Tibial artery (tissue), 4 donors: ENCODE measurements at places on chromosomes 3 and 15.

- DNase-seq, result no peak
Measured at GRCh38 chr15:86556396-86557017, 476.8 kb downstream of the AGBL1 start.

GRCh38 chr15:68627476-68627875 is 48.7 kb downstream of the CORO2B start:
- no peak for DNase-seq

- DNase-seq, result no peak
Measured at GRCh38 chr15:67167091-67167490, 87.4 kb downstream of the AAGAB start.

DNA sequence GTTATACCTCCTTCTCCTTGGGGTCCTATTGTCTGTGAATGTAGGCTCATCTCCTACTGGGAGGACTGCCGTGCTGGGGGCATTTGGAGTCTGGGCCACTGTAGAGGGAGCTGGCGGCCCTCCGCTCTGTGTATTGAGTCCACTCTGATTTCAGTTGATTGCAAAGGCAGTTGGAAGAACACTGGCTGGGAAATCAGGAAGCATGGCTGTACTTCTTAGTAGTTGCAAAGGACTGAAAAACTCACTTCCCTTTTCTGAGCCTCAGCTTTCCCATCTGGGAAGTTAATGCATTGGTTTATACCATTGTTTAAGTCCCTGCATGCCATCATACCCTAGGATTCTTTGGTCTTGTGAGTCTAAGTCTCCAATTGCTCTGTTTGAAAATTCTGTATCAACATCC is 46.7 kb downstream of the TMED3 start:
- no peak for DNase-seq

GRCh38 chr15:25886498-25887140 is 23.5 kb upstream of the ATP10A start:
- peak; percentile 53 for DNase-seq

GRCh38 chr15:73374604-73375003 is 5.8 kb upstream of the HCN4 start:
- DNase-seq, result no peak

DNA sequence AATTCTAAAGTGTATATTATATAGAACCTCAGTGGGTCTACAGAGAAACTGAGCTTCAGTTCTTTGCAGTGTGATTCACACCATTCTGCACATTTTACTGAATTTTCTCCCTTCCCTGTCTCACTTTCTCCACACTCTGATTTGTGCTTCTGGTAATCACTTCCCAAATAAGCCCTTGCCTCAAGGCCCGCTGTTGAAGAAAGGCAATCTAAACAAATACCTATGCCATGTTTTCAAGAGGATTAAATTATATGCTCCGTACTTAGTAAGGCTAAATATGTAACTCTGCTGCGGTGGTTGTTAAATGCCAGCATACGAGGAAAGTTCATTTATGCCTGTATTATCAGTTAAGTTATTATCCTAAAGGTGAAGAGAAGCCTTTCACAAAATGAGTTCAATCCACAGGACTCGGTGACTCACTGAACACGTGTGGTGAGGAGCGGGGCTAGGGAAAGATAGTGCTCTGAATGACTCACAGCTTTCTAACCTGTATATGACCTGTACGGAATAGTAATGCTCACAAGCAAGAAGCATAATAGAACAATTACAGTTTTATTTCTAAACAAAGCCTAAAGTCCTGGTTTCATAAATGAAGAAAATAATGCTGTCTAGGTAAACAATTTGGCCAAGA is 25.1 kb downstream of the CNTN6 start:
- DNase-seq, result no peak

DNA sequence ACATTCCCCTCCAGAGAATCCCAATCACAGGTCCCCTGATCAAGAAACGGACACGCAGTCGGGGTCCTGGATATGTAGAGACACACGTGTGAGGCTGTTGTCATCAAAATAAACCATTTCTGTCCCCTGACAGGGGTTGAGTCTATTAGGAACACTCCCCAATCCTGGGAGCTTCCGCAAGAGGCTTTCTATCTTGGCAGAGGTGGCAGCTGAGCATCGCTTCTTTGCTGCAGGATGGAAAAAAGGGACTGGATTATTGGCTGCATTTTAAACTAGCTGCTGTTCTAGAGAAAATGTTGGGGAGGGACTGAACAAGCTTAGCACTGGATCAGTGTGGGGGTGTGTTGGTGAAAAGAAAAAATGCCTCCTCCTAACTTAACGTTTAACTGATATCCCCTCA is 2.5 kb upstream of the CNTN4 start:
- DNase-seq, result no peak

- DNase-seq, result no peak
Measured at GRCh38 chr15:53472883-53473282, 286.6 kb downstream of the WDR72 start.

DNA sequence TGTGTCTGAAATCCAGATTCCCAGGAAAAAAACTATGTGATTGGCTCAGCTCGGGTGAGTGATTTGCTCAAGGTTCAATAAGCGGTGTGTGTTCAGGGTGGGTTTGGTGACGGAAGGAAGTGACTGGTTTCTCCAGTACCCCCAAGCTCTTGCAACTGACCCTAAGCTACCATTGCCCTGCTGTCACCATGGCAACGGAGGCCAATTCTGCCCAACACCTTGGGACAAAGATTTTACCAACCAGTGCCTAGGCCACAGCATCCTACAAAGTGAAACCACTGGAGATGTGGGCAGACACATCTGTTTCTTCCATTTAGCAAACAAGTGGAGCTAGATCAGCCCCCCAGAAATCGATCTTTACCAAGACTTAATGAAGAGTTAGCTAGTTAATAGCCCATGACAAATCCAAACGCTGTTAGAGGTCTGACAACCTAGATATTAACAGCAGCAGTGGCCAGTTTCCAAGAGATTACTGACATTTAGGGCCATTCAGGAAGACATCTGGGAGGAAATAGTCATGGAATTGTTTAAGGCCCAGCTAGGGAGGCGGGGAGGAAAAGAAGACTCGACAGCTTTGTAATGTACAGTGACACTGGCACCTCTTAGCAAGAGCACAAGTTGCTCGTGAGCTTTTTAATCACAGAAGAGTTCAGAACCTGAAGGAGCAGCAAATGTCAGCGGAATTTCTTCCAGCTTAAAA is 195.9 kb downstream of the SLCO3A1 start:
- no peak for DNase-seq

DNA sequence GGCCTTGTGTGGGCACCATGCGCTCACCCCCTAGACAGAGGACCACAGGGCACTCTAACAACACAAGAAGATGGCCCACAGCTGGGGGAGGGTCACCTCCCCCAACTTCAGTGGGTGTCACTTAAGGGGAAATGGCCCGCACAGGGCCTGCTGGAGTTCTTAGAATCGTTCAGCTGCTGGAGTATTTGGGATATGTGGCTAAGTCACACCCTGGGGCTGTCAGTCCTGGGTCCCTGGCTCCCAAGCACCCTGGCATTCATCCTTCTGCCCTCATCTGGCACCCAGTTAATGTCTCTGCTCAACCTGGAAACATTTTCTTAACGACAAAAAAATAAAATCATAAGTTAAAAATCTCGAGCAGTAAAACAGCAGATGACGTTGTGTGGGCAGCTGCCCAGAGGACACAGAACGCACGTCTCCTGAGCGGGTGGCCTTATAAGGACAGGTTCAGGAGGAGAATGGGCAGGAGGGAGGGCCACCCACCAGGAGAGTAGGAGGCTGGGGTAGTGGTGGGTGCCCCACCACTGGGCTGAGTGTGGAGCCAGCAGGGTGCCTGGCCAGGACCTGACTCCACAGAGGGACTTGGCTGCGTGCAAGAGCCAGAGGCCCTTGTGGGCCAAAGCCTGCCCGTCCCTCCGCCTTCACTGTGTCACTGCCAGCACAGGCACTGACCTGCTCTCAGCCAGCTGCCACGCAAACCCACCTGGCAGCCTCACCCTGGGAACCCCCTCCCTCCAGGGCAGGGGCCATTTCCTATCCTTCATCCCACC is 11.5 kb downstream of the KBTBD13 start:
- DNase-seq, result peak; percentile 91

DNA sequence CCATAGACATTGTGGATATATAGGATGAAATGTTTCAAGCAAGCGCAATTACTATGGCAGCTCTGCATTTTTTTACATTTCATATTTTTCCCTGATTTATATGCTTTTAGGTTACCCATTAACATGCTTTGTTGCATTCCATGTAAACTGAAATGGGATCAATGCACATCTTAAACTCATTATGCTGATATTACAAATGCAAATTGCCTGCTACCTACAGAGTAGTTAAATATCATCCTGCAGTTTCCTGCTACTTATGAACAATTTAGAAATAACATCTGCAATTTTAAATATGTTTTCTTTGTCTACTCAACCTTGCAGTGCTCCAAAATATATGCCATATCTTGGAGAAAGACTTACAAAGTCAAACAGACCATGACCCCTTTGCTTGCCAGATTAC is 526.9 kb upstream of the NECTIN3 start:
- no peak for DNase-seq
